ENCODE measurements at places on chromosomes 2 and 18.

DNA sequence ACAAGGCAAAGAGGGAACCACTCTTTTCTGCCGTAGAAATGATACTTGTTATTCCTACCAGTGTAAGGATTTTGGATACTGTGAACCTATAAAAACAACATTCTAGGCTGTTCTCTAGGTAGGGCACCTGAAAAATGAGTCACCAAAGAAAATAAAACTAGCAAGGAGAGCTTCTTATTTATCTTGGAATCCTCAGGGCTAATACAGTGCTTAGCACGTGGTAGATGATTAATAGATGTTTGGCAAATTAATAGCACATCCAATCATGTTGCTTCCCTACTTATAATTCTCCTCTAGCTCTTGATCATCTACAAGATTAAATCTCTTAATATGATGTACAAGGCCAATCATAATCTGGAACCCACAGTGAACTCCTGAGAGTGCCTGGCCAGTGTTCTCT, 73.1 kb downstream of the AAK1 start:
- DNase-seq = no peak

DNA sequence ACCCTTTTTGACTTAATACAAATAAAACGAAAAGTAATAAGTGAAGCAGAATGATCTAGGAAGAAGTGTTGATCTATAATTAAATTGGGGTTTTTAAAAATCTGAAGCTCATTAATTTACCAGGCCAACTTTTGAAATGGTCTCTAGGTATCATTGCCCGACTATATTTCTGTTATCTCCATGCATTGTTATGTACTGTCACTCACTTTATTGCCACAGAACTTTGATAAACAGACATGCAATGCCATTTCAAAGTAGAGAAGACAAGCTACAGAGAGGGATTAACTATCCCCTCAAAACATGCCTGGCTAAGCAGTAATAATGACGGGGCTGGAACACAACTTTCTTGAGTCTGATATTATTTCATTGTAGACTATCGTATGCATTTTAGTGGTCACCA, 147.6 kb upstream of the ITGA4 start:
- no peak for DNase-seq

DNA sequence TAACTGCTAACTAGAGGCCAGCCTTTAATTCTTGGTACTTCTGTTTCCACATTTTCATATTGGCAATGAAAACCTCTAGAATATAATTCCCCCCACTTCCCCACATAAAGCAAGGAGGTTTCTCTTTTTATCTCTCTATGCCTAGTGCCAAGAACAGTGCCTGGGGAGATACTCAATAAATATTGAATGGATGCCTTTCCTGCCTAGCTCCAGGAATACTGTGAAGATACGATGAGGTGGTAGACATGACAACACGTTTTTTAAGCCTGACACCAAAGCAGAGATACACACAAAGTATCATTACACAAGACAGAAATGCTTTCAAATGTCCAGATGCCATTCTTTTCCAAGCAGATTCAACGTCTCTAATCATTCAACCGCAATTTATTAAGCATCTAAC, 535.5 kb downstream of the XIRP2 start:
- no peak for DNase-seq

DNA sequence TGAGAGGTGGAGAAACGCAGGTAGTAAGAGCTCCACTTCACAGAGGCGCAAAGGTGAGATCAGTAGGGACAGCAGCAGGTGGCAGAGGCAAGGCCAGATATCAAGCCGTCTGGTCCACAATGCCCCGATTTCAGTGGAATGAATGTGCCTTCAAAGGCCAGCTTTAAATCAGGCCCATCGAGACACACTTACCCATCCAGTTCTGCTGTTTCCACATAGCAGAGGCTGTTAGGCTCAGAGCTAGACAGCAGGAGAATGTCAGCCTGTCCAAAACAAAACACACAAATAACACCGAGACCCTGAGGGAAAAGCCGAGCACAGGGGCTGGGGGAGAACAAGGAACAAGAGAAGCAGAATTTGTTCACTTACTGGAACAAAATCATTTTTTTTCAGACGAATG, 75.8 kb upstream of the NARS1 start:
- no peak for DNase-seq

GRCh38 chr2:15802657-15803542, 137.4 kb upstream of the MYCN start:
- DNase-seq = no peak

DNA sequence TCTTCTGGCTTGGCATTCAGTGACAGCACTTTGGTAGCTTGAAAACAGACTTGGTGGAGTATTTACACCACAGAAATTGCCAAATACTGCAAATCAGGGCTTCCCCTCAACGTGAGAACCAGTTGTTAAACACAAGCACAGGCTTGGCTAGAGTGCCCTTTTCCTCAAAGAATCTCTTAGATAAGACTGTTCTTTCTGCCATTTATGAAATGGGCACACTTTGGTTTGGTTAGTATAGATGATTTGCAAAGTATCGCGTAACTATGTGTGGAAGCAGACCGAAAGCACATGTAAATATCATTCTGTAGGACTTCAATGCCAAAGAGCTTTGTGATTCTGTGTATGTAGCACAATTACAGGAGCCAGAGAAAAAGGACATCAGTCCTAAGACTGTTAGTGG, 308.2 kb downstream of the DCC start:
- no peak for DNase-seq

Data from stimulated activated CD4-positive, alpha-beta T cell treated with anti-CD3 and anti-CD28 coated beads, Interleukin-15, amount 100 ng/mL, for 1 hour (primary cell).